ENCODE measurements at places on chromosomes 5 and 9.

DNA sequence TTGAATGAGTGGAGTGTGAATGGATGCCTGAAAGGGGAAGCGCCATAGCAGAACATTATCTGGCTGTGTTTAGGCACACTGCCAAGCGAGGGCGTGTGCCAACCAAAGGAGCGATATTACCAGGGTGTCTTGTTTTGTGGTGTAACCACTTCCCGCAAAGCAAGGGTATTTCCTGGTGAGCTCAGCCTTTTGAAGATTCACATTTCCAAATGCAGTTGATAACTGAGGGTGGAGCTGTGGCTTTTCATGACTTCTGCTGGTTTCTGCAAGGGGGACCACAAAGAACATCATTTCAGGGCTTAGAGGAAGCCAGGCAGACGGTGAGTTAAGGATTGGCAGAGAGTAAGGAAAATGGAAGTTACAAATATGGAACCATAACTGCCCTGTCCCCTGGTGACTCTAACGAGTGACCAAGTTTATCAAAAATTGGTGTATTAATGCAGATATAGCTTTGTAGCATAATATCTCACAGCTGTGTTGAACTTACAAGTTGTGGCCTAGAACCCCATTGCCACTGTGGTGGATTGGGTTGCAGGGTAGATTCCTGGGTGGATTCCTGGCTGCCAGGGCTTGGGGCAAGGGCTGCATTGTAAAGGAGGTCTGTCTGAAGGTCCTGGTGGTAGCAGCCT is 71.4 kb downstream of the RALGPS1 start:
- DNase-seq: peak; percentile 11

GRCh38 chr9:129561594-129562281 is 59.2 kb downstream of the C9orf50 start:
- peak; percentile 47 for DNase-seq

- DNase-seq: no peak
Measured at GRCh38 chr5:131795879-131796792, 681 bp downstream of the FNIP1 start.

GRCh38 chr5:6286404-6286803 is 91.9 kb downstream of the MED10 start:
- no peak for DNase-seq

DNA sequence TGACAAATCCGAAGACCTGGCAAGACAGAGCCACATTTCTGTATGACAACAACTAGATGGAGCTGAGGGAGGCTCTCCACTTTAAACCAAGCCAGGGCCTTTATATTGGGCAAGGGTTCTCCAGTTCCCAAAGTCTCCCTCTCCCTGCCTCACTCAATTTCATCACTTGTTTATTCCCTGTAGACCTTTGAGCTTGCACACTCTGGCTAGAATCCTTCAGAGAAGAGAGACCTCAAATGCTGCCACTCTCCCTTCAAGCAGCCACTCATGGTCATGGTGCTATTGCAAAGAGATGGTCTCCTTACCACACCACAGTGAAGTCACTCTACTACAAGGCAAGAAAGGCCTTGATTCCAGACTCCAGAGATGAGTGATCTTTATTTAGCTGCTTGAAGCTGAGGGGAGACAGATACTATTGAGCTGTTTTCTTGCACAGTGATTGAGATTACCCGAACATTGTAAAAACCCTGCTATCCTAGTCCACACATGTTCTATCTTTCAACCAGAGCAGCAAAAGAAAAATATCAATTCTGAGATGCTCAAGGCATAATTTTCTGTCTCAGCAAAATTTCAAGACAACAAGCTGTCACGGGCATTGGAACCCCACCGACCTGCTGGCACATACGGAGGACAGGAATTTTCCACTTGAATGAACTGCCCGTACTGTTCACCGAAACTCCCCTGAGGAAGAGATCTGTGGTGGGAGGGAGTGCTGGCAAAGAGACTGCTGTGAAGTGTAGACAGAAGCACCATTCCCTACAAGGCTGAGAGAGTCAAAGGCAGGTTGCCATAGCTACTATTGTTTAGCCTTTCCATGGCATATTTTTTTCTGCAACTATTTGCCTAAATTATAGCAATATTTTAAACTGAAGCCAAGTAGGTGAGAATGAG is 81.1 kb downstream of the CDO1 start:
- DNase-seq: no peak

DNA sequence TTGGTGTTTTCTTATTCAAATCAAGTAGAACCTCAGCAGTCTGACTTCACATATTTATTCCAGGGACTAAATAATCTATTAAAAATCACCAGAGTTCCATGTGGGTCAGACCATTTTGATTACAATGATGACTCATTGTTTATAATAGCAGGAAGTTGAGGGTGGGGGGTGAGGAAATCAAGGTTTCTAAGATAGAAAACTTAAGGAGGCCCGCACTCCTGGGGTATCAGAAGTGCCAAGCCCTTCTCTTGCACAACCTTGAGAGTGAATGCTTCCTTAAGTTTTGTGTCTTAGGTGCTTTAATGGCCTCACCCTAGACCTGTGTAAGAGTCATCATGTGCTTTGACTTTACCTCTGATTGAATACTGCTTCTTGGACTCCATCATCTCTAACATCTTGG is 31.9 kb upstream of the NPR3 start:
- DNase-seq: no peak

GRCh38 chr5:9063615-9064245 is 482.1 kb downstream of the SEMA5A start:
- no peak for DNase-seq

DNA sequence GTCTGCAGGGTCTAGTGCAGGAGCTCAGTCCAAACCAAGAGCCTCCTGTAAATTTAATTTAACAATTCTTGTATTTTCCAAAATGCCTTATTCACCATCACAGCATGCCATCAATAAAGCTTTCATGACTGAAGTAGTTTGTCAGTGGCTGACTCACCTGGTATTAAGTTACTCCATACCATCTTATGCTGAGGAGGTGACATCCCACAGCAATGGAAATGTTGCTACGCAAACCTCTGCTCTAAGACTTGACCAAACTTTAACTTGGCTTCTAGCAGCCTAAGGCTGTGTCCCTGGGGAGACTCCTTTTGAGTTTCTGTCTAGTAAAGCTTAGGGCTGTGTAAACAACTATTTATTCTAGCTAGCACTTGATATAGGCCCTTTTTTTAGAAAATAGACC is 1231.3 kb upstream of the CDH18 start:
- no peak for DNase-seq

DNA sequence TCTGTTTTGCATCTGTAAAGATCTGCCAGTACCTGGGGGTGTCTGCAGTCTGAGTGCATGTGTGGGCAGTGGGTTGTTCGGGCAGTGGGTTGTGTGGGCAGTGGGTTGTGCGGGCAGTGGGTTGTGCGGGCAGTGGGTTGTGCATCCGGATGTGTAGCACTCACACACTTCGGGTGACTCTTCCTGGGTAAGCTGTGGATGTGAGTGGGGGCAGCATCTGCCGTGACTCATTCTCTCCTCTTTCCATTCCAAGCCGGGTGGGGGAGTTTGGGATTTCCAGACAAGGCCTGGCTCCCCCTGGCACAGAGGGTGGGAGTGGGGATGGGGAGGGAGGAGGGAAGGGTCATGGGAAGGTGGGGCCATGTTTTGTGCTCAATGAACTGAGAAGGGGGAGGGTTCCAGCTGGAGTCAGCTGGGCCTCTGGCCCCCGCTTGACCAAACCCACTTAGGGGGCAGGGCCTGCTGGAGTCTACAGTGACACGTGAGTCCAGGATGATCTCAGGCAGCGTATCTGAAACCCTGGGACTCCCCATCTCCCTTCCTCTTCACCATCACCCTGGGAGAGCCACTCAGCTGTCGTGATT is 8.3 kb downstream of the CRB2 start:
- no peak for DNase-seq

DNA sequence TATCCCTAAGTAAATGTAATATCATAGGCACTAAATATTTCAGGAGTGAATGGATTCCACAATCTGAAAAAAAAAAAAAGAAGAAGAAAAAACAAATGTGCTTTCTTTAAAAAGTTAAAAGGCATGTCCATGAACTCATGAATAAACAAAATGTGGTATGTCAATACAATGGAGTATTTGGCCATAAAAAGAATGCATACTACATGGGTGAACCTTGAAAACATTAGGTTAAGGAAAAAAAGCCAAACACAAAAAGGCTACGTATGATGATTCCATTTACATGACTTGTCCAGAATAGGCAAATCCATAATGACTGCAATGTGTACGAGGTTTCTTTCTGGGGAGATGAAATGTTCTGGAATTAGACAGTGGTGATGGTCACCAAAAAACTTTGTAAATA is 45.3 kb downstream of the FNIP1 start:
- no peak for DNase-seq

- no peak for DNase-seq
Measured at GRCh38 chr5:180644825-180645273, 4.6 kb downstream of the FLT4 start.

- DNase-seq: no peak
Measured at GRCh38 chr9:36828611-36829013, 205.5 kb downstream of the PAX5 start.

All from NCI-H510A treated with DMSO at 0.1 percent for 48 hours (cell line).